ENCODE measurements at places on chromosomes 13 and 19.

GRCh38 chr19:51712461-51713081 is 11.2 kb downstream of the HAS1 start:
- no peak for DNase-seq

- no peak for DNase-seq
Measured at GRCh38 chr19:13937479-13938300, 527 bp downstream of the PODNL1 start.

DNA sequence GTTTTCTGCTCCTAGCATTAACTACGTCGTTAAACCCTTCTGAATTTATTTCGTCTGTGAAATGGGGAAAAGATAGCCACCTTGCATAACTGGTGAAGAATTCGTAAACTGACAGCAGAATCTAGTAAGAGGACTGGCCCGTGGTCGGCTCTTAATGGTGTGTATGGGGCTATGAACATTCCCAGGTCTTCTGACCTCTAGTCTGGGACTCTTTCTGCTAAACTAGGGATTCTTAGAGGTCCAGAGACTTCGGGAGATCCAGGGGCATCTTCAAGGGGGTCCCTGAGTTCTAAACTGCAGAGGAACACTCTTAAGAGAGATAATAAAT is 231.1 kb upstream of the SERP2 start:
- no peak for DNase-seq

DNA sequence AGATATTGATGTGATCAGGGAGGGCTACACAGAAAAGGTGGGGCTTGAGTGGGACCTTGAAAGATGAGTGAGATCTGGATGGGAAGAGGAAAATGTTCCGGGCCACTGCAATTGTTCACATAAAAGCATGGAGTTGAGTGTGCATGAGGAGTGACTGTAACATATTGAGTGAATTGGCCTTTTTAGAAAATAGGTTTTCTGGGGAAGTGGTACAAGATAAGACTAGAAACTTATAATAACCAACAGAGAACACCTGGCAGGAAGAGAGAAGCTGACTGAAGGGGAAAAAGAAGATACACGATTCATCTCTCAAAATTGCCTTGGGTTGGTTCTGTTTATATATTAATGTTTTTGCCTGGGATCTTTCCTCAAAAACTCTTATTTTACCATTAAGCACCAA is 32.2 kb downstream of the SLC10A2 start:
- no peak for DNase-seq

DNA sequence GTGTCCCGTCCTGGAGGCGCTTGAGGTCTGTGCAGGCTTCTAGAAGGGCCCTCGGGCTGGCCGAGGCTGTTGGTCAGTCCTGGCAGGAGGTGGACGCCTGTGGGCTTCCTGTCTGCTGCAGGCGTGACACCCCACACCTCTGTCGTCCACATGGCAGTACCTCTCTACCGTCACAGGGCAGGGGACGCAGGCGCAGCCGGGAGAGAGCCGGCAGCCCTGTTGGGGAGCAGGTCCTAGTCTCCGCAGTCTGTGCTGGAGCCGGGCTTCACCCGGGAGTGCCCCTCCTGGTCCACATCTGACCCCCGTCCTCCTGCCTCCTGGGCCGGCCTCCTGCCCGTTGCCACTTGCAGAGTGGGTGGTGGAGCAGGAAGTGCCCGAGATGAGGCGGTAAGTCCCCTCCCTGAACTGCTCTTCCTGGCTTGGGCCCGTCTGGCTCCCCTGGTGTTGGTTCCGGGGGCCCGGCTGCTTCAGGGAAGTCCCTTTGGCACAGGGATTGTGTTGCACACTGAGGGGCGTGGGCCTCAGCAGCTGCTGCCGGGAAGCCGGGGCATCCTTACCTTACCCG is 106.0 kb downstream of the KDM4B start:
- no peak for DNase-seq
